ENCODE measurements at places on chromosomes 2 and 18. TPM values are rescaled to one million over a fixed set of nuclear protein-coding genes. Genes with fewer than 3 reads are reported as not detected.

The ICOS gene
- total RNA-seq, result not detected

The FEV gene
- total RNA-seq, result not detected

The KCNG2 gene
- 0.44 TPM for total RNA-seq

The ITGA4 gene
- 19.5 TPM for total RNA-seq

The STAMBP gene
- total RNA-seq, result 32.6 TPM

The MDH1B gene
- total RNA-seq, result 0.40 TPM

The DOCK10 gene
- 18.3 TPM for total RNA-seq

- no peak for DNase-seq
These were observed 14.6 kb downstream of the SPOPL start for GRCh38 chr2:138516030-138516704.

GRCh38 chr2:26455037-26455669 is 22.8 kb downstream of the OTOF start:
- no peak for DNase-seq

DNA sequence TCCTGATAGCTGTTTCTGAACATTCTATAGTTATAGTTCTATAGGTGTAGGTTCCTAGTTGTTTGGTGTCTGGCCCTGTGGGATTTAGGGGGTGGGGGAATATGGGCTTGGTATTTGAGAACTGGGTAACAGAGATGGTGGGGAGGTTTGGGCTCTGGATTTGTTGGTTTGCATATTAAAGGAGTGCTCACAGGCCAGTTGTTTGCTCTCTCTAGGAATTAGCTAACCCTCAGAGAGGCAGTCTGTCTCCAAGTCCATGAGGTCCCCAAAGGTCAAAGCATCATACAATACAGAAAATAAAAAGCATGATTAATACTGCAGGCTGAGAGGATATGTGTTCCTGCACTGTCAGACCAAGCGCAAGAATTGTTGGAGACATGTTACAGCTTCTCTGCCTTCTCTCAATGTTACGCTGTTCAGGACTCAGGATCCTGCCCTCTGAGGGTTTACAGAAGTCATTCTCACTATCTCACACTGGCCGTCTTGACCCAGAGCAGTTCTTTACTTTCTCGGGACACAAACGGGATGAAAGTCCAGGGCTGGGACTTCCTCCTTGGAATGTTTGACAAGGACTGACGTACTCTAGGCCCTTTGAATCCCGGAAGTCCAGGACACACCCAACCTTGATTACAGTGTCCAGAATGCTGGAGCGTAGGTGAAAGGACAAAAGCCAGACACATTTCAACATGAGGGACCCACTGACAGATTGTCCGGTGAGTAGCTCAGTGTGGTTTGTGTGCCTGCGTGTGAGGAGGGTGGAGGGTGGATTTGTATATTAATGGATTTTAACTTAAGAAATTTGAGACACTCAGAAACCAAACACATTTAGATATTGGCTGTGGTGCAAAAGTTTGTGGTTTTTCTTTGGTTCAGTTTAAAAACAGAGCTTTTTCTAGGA is at the start of gene NOSTRIN:
Gene NOSTRIN (plus strand): TSS at position 677 of the 898 bp plus-strand sequence. CDS start 10 bp downstream, at position 687.
- peak; percentile 66 for DNase-seq

DNA sequence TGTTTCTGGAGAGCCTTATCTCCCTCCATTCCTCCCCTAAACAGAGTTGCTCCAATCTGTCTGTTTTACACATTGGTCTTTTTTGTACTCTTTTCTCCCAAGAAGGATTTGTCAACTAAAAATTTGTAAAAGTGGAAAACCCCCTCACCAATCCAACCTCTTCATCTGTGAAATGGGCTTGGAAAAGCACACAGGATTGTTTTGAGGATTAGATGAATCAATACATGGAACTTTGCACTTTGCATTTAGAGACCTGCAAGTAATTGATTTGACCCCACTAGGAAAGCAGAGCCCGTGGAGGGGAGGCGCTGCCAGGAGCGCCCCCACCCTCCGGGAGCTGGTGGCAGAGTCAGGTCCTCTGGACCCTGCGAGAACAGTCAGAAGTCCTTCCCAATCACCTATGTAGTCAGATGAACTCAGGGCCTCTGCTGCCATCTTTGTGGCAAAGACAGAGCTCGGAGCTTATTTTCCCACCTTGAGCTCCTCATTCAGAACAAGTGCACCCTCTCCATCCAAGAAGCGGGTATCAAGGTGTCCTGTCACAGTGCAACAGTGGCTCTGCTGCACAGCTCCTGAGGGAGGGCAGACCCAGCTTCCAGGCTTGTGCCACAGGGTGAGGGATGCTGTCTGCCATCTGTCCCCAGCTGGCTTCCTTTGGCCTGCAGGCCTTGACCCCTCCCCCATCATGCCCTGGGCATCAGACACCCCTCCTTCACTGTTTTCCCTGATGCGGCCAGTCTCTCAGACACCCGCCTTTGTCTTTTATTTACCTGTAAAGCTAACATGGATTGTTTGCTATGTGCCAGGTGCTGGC is 1.7 kb upstream of the TMEM185B start:
- DNase-seq, result no peak

DNA sequence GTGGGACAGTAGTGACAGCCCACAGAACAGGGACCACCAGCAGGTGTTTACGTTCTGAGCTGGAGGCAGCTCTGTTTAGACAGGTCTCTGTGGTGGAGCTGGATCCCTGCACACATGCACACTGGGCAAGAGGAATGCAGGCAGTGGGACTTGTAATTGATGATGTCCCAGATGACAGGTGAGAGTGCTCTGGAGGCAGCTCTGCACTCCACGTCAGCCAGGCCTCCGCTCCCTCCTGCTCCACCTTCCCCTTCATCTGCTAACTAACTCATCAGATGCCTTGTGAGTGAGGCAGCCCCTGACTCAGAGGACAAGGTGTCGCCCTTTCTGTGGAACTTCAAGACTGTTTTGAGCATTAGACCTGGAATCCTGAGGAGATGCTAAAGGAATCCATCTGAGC is 53.2 kb downstream of the SH3YL1 start:
- no peak for DNase-seq

DNA sequence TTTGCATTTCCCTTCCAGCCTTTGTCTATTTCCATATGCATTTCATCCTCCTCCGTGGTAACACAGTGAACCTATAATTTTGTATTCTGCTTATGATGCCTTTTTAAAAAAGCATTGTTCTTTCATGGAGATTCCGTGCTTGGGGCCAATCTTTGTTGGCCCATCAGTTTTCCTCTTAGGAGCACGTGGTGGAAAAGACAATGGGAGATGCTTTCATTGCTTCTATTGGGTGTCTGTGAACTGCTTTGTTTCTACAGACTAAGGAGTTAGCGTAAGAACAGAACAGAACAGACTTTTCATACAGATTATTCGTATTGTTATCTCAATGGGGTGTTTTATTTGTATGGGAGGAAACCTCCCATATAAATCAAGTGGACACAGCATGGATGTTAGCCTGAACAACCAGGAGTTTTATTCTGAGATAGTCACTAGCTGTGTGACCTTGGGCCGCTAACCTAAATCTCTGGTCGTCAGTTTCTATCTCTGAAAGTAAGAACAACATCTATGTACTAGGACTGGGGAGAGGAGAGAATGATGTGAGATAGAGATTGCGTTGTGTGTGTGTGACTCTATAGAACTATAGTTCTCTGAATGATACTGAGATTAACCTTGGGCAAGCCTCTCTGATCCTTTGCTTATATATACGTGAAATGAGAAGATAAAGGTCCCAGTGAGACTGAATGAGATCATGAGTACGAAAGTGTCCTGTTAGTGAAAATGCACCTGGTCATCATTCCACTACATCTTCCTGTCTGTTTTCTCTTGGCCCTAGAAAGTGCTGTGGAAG is 22.9 kb upstream of the YWHAQ start:
- no peak for DNase-seq

DNA sequence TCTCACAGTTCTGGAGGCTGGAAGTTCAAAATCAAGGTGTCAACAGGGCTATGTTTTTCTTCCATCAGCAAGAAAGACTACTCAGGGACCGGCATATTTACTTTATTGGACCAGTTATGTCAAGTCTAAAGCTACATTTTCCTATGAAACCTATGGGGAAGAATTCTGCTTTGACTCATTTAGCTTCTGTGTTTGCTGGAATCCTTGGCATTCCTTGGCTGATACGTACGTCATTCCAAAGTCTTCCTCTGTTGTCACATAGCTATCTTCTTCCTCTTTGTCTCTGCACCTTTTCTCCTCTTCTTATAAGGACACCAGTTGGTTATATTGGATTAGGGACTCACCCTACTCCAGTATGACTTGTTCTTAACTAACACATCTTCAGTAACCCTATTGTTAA is 137.4 kb upstream of the FBXO11 start:
- no peak for DNase-seq

DNA sequence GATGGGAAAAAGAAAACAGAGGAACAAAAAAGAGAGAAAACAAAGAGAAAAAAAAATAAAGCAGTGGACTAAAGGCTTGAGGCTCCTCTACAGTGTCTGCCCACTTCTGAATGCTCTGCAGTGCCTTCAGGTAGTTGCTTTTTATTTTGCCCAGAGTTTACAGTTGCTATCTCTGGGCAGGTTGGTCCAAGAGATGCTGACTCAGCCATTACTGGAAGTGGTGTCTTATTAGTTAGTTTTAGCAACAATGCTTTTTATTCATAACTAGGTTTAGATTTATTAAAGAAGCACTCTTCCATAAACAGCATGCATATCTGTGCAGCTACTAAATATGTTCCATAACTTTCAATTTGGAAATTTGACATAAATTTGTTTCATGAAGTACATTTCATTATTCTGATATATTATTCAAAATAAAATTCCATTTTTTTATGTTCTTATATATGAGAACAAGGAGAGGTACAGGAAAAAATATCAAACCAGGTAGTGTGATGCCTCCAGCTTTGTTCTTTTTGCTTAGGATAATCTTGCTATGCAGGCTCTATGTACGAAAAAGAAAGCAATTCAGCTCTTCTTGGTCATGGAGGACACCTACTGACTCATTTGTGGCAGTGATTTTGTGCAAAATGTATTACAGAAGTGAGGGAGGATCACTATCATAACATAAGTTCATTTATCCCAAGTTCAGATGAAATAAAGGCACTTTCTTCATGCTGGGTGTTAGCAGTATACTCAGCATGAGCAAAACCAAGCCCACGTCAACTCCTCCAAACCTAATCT is 69.5 kb downstream of the RPIA start:
- no peak for DNase-seq

GRCh38 chr18:50133526-50133925 is 61.4 kb downstream of the MYO5B start:
- no peak for DNase-seq

GRCh38 chr2:15205562-15205961 is 355.6 kb downstream of the NBAS start:
- DNase-seq, result no peak

DNA sequence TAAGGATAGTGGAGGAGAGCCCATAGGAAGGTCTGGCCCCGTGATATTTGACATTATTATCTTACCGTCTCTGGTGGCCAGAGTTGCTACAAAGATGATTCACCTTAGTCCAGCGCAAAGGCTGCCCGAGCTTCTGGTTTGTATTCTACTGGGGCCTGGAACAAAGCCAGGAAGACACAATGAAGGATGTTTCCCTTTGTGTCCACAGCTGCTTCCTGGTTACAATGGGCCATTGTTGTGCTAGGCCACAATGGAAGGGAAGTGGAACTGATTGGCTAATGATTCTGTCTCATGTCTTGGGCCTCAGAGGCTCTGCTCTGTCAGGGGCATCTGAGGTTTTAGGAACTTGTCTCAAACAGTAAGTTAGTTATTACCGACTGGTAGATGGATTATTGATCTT is 132.2 kb downstream of the TDRD15 start:
- DNase-seq, result peak; percentile 90

DNA sequence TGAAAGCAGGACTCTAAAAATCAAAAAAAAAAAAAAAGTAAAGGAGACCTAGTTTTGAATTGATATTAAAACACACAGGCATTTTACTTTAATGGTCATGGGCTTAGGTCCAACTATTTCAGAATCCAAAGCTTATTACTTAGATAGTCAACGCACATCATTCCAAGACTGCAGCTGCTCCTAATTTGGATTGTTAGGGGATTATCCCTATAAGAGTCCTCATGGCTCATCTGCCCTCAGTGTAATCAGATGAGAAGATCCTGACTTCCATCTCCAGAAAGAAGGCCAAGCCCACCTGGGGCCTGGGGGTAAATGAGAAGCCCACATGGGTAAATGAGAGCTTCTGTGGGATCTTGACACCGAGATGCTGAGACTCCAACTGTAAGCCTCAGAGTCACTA is 424.2 kb downstream of the NRXN1 start:
- peak; percentile 93 for DNase-seq

GRCh38 chr2:238285653-238286082 is 2.7 kb downstream of the PER2 start:
- peak; percentile 97 for DNase-seq

DNA sequence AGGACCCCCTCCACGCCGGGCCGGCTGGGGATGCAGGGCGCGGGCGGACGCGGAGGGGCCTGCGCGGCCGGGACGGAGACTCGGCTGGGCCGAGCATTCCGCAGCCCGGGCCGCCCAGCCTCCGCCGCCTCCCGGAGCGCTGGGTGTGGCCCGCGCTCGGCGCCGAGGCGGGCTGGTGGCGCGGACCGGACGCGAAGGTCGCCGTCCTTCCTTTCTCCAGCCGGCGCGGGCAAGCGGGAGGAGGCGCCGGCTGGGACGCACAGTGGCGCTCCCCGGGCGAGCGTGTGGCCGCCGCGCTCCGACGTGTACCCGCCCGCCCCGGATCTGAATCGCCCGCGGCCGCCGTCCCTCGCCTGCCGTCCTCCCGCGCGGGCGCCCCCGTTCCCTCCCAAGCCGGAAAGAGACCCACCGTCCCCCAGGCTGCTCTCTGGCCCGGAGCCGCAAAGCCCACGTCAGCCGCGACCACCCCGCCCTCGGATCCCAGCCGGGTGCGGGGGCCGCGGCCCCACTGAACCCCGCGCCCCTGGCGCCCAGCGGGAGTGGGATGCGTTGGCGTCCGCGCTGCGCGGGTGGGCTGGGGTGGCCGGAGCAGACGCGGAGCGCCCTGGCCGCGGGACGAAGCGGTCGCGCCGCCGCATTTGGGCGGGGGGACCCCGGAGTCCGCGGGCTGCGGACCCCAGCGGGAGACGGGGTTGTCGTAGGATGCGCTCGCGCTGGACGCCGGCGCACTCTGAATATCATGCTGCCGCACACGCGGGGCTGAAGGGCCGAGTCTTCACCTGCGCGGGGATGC is 634 bp downstream of the SPATS2L start:
- no peak for DNase-seq

DNA sequence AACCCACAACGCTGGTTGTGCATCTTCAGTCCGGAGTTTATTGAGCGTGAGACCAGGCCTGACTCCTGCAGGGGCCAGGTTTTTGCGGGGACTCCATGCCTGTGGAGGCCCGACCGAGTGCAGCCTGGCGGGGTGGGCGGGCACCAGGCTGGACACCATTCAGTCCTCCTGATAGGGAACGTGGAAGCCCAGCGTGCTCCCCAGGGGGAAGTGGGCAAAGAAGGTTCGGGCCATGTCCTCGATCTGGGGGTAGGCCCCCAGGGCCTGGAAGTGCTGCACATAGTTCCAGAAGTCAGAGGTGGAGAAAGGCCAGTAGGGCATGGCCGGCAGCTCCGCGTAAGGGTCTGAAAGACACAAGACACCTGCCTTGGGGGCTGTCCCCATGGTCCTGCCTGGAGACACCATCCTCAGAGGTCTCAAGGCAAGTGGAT is 1.4 kb downstream of the OTOS start:
- DNase-seq, result no peak
